ENCODE measurements at places on chromosomes 2 and 18. TPM values are rescaled to one million over a fixed set of nuclear protein-coding genes. Genes with fewer than 3 reads are reported as not detected.

RGPD3 gene
- total RNA-seq: 0.39 TPM

GRCh38 chr2:11227595-11227994, 72.3 kb downstream of the SLC66A3 start:
- peaks cover 37% of the 10 kb centered on the region for H3K36me3 ChIP-seq
- no peaks in the 10 kb centered on the region for H3K27me3 ChIP-seq

DNA sequence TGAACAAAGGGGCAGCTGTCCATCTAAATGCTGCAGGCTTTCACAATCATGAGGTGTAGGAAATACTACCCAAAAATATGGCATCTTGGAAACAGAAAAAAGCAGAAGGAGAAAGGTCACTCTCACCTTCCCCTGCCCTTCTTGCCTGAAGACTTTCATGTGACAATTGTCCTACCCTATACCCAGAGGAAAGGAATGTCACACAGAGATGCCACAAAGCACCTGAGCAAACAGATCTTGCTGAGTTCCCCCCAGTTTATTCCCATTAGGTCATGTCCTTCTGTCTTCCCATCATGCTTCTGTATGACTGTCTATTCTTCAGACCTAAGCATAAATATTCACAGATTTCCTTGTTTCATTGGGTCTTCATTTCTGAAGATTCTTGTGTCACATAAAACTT, 116.6 kb upstream of the MSH6 start:
- H3K27me3 ChIP-seq: 0 out of 2 replicates have a peak, but pooled peaks cover 3% of the 10 kb centered on the region
- no peak overlapping the region for H3K27ac ChIP-seq
- H3K36me3 ChIP-seq: no peaks in the 10 kb centered on the region

GRCh38 chr2:45707661-45708060, 56.2 kb downstream of the PRKCE start:
- H3K4me3 ChIP-seq: no peak overlapping the region
- no peak for DNase-seq
- no peaks in the 10 kb centered on the region for H3K27me3 ChIP-seq
- no peaks in the 10 kb centered on the region for H3K36me3 ChIP-seq
- no peak overlapping the region for H3K27ac ChIP-seq

DNA sequence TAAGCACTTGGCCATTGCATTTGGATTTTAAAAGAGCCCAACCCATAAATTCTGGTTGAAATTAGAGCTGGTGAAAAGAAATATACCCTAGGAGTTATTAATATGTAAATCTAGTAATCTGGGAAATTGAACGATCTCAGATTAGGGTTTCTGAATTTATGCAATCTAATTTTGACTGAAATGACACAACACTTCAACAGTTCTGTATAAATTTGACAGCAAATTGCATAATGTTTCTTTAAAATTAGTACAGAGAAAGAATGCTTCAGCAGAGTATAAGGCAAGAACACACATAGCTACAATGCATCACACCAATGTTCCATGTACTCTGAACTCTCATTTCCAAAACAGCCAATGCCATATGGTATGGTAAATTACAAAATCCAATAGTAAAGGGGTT, 201.5 kb upstream of the ITGA4 start:
- H3K36me3 ChIP-seq: no peaks in the 10 kb centered on the region
- DNase-seq: no peak
- H3K4me1 ChIP-seq: no peaks in the 10 kb centered on the region
- no peak overlapping the region for H3K4me3 ChIP-seq
- no peaks in the 10 kb centered on the region for H3K27me3 ChIP-seq
- no peak overlapping the region for H3K27ac ChIP-seq

- H3K27me3 ChIP-seq: no peaks in the 10 kb centered on the region
- H3K36me3 ChIP-seq: no peaks in the 10 kb centered on the region
- no peak overlapping the region for H3K27ac ChIP-seq
- H3K4me3 ChIP-seq: no peak overlapping the region
Observed at GRCh38 chr2:45813003-45813941, 161.8 kb downstream of the PRKCE start.

GRCh38 chr2:96832754-96833507, 10.9 kb downstream of the ANKRD23 start:
- no peaks in the 10 kb centered on the region for H3K27me3 ChIP-seq
- peak overlapping the region; percentile 39 for H3K27ac ChIP-seq
- H3K36me3 ChIP-seq: peaks cover 43% of the 10 kb centered on the region
- H3K4me3 ChIP-seq: no peak overlapping the region
- H3K4me1 ChIP-seq: peaks cover 18% of the 10 kb centered on the region

- no peaks in the 10 kb centered on the region for H3K27me3 ChIP-seq
- H3K27ac ChIP-seq: no peak overlapping the region
- no peak overlapping the region for H3K4me3 ChIP-seq
- H3K36me3 ChIP-seq: no peaks in the 10 kb centered on the region
- no peak for DNase-seq
- no peaks in the 10 kb centered on the region for H3K4me1 ChIP-seq
Observed at GRCh38 chr2:132969371-132969985, 299.5 kb upstream of the LYPD1 start.

- H3K4me1 ChIP-seq: no peaks in the 10 kb centered on the region
- H3K27ac ChIP-seq: no peak overlapping the region
- no peak overlapping the region for H3K4me3 ChIP-seq
Observed at GRCh38 chr2:46552079-46552478, 72.7 kb downstream of the TMEM247 start.

TMEM163 gene
- not detected for total RNA-seq

GRCh38 chr2:38269421-38269820, 107.7 kb downstream of the ATL2 start:
- H3K27me3 ChIP-seq: no peaks in the 10 kb centered on the region
- no peaks in the 10 kb centered on the region for H3K36me3 ChIP-seq
- H3K4me3 ChIP-seq: no peak overlapping the region

DNA sequence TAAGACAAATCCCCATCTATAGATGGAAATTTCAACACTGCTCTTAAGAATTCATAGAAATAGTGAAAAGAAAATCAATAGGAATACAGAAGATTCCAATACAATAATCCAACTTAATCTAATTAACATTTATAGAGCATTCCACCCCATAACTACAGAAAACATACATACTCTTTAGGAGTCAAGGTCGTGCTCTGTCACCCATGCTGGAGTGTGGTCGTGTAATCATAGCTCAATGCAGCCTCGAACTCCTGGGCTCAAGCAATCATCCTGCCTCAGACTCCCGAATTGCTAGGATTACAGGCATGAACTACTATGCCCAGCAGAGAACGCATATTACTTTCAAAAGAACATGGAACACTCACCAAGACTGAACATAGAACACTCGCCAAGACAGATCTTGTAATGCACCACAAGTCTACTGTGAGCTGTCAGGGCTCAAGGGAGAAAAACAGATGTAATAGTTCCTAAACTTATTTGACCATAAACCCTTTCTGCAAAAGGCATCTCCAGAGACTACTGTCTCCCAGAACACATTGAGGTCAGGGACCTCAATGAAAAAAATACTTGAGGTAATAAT, 14.1 kb downstream of the MEMO1 start:
- H3K27me3 ChIP-seq: no peaks in the 10 kb centered on the region
- no peak overlapping the region for H3K4me3 ChIP-seq
- DNase-seq: no peak
- H3K27ac ChIP-seq: no peak overlapping the region
- no peaks in the 10 kb centered on the region for H3K36me3 ChIP-seq
- 0 out of 2 replicates have a peak, but pooled peaks cover 4% of the 10 kb centered on the region for H3K4me1 ChIP-seq

Measured in SJSA1 (cell line).